Naive B cell (primary cell): ENCODE measurements at places on chromosomes 1 and 21.
A peak's percentile ranks its signal among the peaks of the same experiment; 100 is the strongest.

DNA sequence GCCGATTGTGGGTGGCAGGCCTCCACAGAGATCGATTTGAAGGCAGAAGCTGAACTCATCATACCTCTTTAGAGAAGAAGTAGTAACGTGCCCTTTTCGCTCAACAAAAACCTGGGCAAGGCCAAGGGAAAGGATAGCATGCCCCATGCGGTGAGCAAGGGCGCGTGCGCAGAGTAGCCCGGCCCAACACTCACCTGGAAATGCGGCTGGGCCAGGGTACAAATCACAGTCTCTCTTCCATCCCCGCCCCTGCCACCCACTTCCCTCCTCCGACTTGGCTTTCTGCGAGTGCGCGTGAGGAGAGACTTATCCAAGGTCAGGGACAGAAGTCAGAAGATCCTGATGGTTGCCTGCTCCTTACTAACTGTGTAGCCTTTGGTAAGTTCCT, 160.7 kb upstream of the C1orf21 start:
- no peaks in the 10 kb centered on the region for H3K36me3 ChIP-seq
- no peak overlapping the region for H3K27ac ChIP-seq
- no peaks in the 10 kb centered on the region for H3K4me1 ChIP-seq
- peaks cover 4% of the 10 kb centered on the region for H3K27me3 ChIP-seq
- no peak for DNase-seq

DNA sequence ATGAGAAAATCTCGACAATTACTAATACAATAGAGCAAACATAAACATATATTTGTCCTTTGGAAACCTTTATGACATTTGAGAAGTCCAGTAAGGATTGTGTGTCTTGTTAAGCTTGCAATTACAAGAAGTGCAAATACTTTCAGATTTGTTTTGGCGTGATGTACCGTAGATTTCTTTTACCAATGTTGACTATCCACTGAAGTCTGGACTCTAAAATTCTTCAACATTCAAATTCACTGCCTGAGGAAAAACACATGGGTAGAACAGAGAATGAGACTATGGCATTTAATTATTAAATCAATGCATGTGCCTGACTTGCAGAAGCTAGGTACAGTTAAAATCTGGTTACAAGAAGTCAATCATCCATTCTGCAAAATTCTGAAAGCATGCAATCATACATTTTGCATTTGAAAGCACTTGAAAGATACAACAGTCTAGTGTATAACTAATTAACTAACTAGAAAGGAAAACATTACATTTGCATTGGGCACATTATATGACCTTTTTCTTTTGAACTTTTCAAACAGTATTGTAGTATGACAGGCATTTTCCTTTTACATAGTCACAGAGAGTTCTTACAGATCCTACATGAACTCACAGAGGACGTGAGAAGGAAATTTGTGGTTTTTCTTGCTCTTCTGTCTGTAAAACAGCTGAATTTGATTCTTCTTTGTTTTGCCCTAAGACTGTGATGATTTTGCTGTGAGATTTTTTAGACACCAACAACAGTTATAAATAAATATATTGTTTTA, 511.1 kb upstream of the ADGRL4 start:
- no peaks in the 10 kb centered on the region for H3K27me3 ChIP-seq
- no peak overlapping the region for H3K27ac ChIP-seq
- H3K36me3 ChIP-seq = no peaks in the 10 kb centered on the region
- H3K4me1 ChIP-seq = no peaks in the 10 kb centered on the region
- no peak for DNase-seq

DNA sequence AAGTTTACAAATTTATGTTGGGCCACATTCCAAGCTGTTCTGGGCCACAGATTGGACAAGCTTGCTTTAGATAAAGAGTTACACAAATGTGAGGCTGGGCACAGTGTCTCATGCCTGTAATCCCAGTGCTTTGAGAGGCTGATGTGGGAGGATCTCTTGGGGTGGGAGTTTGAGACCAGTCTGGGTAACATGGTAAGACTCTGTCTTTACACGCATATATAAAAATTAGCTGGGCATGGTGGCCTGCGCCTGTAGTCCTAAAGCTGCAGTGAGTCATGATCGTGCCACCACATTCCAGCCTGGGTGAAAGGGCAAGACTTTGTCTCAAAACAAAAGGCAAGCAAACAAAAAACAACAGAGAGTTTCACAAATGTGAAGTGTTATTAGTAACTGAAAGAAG, 5.9 kb upstream of the VCAM1 start:
- DNase-seq = no peak
- H3K36me3 ChIP-seq = no peaks in the 10 kb centered on the region

DNA sequence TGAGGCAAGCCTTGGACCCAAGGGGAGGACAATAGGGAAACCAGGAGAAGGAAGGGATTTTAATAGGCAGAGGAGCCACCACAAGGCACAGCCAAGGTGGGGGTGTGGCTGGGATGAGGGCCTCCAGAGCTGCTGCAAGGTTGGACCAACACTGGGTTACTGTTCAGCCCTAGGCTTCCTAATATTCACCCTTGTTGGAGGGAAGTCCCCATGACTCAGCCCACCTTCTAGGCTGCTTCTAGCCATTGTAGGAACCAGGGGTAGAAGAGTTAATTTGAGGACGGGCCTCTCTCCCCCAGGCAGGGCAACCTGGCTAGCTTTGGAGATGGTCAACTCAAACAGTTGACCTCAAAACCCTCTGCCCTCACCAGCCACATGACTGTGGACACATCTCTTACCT, 59.5 kb downstream of the KCNN3 start:
- H3K27me3 ChIP-seq = peaks cover 40% of the 10 kb centered on the region
- H3K4me1 ChIP-seq = peaks cover 28% of the 10 kb centered on the region
- H3K4me3 ChIP-seq = no peak overlapping the region
- DNase-seq = no peak
- H3K36me3 ChIP-seq = no peaks in the 10 kb centered on the region
- no peak overlapping the region for H3K27ac ChIP-seq

DNA sequence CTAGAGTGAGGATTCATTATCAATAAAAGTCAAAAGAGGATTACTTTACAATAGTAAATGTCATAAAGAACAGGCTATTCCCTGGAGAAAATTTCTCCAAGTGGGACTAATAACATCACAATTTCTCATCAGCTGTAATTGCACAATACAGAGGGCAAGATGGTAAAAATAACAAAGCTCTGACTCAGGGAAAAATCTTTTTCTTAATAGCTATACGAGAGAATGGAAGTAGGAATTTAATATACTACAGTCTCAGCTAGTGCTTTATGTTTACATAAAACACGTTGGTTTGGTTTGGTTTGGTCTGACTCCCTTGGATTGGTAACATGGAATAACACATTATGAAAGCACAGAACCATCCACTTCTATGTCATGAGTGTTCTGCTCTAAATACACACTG, 397.6 kb downstream of the LRRIQ3 start:
- no peaks in the 10 kb centered on the region for H3K4me1 ChIP-seq
- H3K36me3 ChIP-seq = no peaks in the 10 kb centered on the region
- no peaks in the 10 kb centered on the region for H3K27me3 ChIP-seq
- H3K4me3 ChIP-seq = no peak overlapping the region
- no peak overlapping the region for H3K27ac ChIP-seq

GRCh38 chr21:44408226-44408625, 47.1 kb upstream of the LRRC3 start:
- no peaks in the 10 kb centered on the region for H3K4me1 ChIP-seq
- DNase-seq = no peak
- H3K27me3 ChIP-seq = no peaks in the 10 kb centered on the region

GRCh38 chr1:153963030-153963849, at the start of gene SLC39A1:
Gene SLC39A1 (minus strand): TSS chr1:153963537. CDS start chr1:153962715, 822 bp downstream.
- peaks cover 49% of the 10 kb centered on the region for H3K4me1 ChIP-seq
- H3K4me3 ChIP-seq = peak within 1 kb of the TSS; percentile 88
- DNase-seq = peak; percentile 88
- no peaks in the 10 kb centered on the region for H3K27me3 ChIP-seq

GRCh38 chr1:99007366-99007765, 2.7 kb upstream of the PLPPR5 start:
- no peak overlapping the region for H3K27ac ChIP-seq
- no peaks in the 10 kb centered on the region for H3K36me3 ChIP-seq
- H3K4me3 ChIP-seq = no peak overlapping the region
- H3K27me3 ChIP-seq = peaks cover 44% of the 10 kb centered on the region

GRCh38 chr1:31410871-31411270, 2.1 kb upstream of the SERINC2 start:
- peaks cover 10% of the 10 kb centered on the region for H3K4me1 ChIP-seq
- peaks cover 62% of the 10 kb centered on the region for H3K27me3 ChIP-seq
- no peaks in the 10 kb centered on the region for H3K36me3 ChIP-seq
- DNase-seq = no peak
- no peak overlapping the region for H3K27ac ChIP-seq

DNA sequence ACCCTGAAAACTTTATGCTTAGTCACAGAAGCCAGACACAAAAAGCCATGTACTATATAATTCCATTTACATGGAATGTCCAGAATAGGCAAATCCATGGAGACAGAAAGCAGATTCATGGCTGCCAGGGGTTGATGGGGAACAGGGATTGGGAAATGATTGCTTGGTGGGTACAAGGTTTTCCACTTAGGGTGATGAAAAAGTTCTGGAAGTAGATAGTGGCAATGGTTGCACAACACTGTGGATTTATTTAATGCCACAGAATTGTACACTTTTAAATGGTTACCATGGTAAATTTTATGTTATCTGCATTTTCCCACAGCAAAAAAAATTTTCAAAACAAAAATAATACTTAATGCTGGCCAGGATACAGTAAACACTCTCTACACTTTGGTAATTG, 40.6 kb downstream of the ENAH start:
- no peak overlapping the region for H3K4me3 ChIP-seq
- no peak overlapping the region for H3K27ac ChIP-seq
- no peaks in the 10 kb centered on the region for H3K4me1 ChIP-seq
- no peak for DNase-seq

DNA sequence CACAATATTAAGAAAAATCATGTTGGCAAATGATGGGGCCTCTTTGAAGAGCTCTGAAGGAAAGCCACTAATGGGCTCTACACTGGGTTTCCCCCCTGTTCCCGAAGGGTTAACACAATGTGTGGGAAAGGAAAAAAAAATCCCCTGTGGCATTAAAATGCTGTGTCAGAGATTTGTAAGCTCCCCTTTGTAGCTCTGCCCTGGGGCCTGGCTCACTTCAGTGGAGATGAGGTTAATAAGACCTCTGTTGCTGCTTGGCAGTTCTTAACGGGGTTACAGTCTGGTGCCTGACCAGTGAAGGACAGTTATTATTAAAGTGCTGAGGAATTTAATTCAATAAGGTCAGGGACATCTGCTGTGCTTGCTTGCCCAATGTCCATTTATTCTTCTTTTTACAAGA, 129.7 kb upstream of the UBE2U start:
- no peak overlapping the region for H3K4me3 ChIP-seq
- no peaks in the 10 kb centered on the region for H3K27me3 ChIP-seq
- no peaks in the 10 kb centered on the region for H3K4me1 ChIP-seq
- no peaks in the 10 kb centered on the region for H3K36me3 ChIP-seq

- peak overlapping the region; percentile 95 for H3K4me3 ChIP-seq
- peaks cover 66% of the 10 kb centered on the region for H3K4me1 ChIP-seq
- H3K27ac ChIP-seq = peak overlapping the region; percentile 42
- DNase-seq = no peak
Observed at GRCh38 chr1:83693427-83694126, 305.4 kb downstream of the TTLL7 start.

DNA sequence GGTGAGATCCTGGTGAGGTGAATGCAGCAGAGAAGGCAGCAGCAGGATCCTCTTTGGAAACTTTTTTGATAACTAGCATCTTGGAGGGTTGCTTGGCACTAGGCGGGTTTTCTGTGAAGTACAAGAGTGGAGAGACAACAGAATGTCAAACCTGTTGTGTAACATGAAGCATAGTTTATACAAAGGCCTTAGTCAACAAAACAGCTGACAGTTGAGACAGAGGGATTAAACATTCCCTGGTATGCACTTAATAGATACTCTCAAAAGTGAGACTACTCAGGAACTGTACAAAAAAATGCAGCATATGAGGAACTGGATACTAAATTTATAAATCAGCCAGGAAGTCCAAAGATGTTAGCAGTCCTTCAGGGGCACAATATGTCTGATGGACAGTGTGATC, 16.4 kb upstream of the CCDC17 start:
- H3K36me3 ChIP-seq = peaks cover 6% of the 10 kb centered on the region
- no peaks in the 10 kb centered on the region for H3K27me3 ChIP-seq
- H3K4me1 ChIP-seq = peaks cover 18% of the 10 kb centered on the region
- H3K27ac ChIP-seq = no peak overlapping the region
- DNase-seq = no peak
- H3K4me3 ChIP-seq = no peak overlapping the region

DNA sequence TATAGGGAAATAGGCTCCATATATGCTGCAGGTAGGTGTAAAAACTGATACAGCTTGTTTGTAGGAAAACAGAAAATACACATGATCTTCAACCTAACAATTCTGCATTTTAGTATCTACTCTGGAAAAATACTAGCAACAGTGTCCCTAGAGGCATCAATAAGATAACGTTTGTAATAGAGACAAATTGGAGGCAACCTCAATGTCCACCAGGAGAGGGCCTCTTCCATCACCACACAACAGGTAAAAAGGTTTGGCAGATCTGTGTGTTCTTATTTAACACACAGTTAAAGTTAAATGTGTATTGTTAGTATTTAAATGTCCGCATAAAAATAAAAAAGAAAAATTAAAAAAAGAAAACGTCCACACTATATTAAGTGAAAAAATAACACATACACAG, 5.4 kb downstream of the EIF2D start:
- peaks cover 12% of the 10 kb centered on the region for H3K4me1 ChIP-seq
- no peak overlapping the region for H3K4me3 ChIP-seq
- H3K27me3 ChIP-seq = no peaks in the 10 kb centered on the region
- H3K27ac ChIP-seq = no peak overlapping the region

- H3K4me3 ChIP-seq = no peak overlapping the region
- no peak overlapping the region for H3K27ac ChIP-seq
- no peaks in the 10 kb centered on the region for H3K4me1 ChIP-seq
- DNase-seq = no peak
- H3K27me3 ChIP-seq = peaks cover 7% of the 10 kb centered on the region
- H3K36me3 ChIP-seq = no peaks in the 10 kb centered on the region
Observed at GRCh38 chr1:176670853-176671252, 207.9 kb downstream of the PAPPA2 start.

- no peak overlapping the region for H3K27ac ChIP-seq
- H3K27me3 ChIP-seq = peaks cover 8% of the 10 kb centered on the region
- H3K4me1 ChIP-seq = no peaks in the 10 kb centered on the region
- DNase-seq = no peak
Observed at GRCh38 chr21:34732388-34732821, 63.6 kb downstream of the CLIC6 start.

- H3K4me3 ChIP-seq = no peak overlapping the region
- H3K36me3 ChIP-seq = no peaks in the 10 kb centered on the region
- peaks cover 24% of the 10 kb centered on the region for H3K4me1 ChIP-seq
- H3K27me3 ChIP-seq = no peaks in the 10 kb centered on the region
- no peak for DNase-seq
Observed at GRCh38 chr1:44263568-44264450, 50.5 kb downstream of the DMAP1 start.

GRCh38 chr1:3022976-3023375, 1.7 kb downstream of the ACTRT2 start:
- no peak overlapping the region for H3K4me3 ChIP-seq
- H3K4me1 ChIP-seq = no peaks in the 10 kb centered on the region
- H3K36me3 ChIP-seq = no peaks in the 10 kb centered on the region
- no peak overlapping the region for H3K27ac ChIP-seq
- H3K27me3 ChIP-seq = no peaks in the 10 kb centered on the region

GRCh38 chr1:228697207-228698016, 37.9 kb upstream of the RHOU start:
- H3K4me3 ChIP-seq = no peak overlapping the region
- H3K27me3 ChIP-seq = peaks cover 11% of the 10 kb centered on the region
- DNase-seq = no peak

GRCh38 chr1:231028682-231029081, 11.4 kb downstream of the FAM89A start:
- peak overlapping the region; percentile 64 for H3K27ac ChIP-seq
- H3K36me3 ChIP-seq = no peaks in the 10 kb centered on the region
- DNase-seq = no peak
- peak overlapping the region; percentile 73 for H3K4me3 ChIP-seq
- H3K4me1 ChIP-seq = peaks cover 14% of the 10 kb centered on the region
